ENCODE measurements at places on chromosomes 4 and X.
A peak's percentile ranks its signal among the peaks of the same experiment; 100 is the strongest.

DNA sequence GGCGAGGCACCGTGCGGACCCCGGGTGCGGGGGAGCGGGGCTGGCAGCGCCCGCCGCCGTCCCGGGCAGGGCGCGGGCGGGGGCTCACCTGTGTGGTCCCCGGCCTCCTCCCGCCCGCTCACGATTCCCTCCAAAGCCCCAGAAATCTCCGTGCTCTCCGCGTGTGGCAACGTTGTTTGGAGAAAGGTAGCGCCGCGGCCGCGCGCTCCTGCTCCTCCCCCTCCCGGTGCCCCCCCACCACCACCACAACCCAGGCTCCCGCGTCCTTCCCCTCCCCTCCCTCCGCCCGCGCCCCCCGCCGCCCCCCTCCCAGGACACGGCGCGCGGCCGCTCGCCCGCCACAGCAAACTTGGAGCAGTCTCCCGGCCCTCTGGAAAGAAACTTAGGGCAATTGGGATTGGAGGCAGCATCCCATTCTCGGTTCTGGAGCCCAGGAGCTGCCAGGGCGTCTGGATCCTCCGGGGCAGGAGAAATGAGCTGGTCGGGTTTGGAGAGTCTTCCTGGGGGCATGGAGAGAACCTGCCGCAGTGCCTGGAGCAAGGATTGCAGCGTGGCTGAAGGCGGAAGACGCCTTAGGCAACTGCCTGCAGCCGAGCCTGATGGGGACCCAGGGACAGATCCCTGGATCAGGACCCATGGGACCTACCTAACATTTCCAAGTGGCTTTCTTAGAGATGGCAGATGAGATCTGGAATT is 855 bp downstream of the KLF3 start:
- DNase-seq, result peak; percentile 50

- DNase-seq, result no peak
Measured at GRCh38 chrX:125424536-125424935, 104.9 kb downstream of the TEX13C start.

DNA sequence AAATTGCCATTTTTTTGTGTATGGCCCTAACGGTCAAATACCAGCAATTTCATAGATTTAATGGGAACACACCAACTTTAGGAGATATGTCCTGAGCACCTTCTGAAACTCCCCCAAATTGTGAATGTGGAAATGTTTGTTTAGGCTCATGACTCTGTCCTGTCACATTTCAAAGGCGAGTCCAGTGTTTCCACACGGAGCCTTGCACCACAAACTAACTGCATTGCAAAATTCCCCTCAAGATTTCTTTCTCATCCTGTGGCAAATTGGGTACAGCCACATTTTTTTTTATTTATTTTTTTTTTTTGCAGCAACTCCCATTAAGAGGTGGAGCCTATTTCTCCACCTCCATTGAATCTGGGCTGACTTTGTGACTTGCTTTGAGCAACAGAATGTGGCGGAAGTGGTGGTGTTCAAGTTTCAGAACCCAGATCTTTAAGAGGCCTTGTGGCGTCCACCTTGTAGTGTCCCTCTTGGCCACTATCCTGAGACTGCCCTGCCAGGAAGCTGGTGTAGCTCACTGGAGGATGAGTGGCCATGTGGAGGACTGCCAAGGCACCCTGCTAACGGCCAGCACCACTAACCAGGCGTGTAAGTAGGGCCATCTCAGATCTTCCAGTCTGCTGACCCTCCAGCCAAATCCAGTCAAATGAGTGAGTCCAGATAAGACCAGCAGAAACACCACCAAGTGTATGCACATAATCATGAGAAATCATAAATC is 172.4 kb upstream of the SCML1 start:
- DNase-seq, result peak; percentile 76

DNA sequence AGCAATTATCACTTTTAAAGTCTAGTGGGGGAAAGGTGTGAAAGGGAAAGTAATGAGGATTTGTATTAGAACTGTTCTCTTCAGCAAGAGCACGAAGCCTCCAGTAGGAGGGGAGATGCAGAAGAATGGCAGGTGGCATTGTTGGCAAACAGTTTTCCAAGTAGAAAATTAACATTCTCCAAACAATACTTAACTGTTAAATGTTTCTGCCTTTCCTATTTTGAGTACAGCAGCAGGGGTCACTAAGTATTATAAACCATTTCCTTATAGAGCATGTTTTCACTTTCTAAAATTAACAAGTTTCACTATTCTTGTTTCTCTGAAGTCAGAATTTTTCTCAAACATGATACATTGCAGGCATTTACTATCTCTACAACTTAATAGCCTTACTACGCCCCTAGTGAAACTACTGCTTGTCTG is 58.7 kb downstream of the LEF1 start:
- no peak for DNase-seq

GRCh38 chrX:126658447-126658846 is 105.8 kb upstream of the DCAF12L1 start:
- no peak for DNase-seq

- peak; percentile 56 for DNase-seq
Measured at GRCh38 chrX:53116101-53116500, 22.2 kb downstream of the KANTR start.

GRCh38 chrX:1422135-1422465 is 30.2 kb upstream of the SLC25A6 start:
- no peak for DNase-seq
